HTR-8/SVneo (cell line): ENCODE measurements at places on chromosomes 7 and 10.

DNA sequence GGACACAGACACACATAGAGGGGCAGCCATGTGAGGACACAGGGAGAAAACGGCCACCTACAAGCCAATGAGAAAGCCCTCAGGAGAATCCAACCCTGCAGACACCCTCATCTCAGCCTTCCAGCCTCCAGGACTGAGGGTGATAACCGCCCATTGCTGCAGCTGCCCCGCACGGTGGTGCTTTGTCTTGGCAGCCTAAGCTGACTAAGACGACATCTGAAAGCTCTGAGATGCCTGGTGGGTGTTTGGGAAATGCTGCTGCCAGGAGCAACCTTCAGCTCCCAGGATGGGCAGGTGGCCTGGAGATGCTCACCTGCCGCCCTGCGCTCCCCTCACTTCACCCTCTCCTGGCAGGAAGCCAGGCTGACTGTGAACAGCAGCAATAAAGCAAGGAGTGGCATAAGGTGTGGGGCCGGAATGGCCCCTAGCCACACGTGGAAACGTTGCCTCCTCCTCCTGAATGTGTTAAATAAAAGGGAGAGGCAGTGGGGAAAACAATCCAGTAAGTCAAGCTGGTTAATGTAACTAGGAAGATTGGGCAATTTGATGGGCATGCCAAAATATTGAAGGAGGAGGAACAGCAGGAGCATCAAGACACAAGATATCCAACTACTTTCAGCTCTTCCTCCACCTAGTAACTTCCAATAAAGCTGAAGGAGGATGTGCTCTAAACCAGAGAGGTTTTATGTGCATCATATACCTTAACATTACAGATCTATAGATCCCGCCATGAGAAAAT, 121.5 kb downstream of the TNS3 start:
- DNase-seq: no peak

- DNase-seq: no peak
These were observed 76.5 kb downstream of the ADCY1 start for GRCh38 chr7:45650404-45651394.

GRCh38 chr7:151895008-151895630, 18.2 kb upstream of the PRKAG2 start:
- DNase-seq: no peak

- no peak for DNase-seq
These were observed 69.2 kb downstream of the PHYHIPL start for GRCh38 chr10:59245686-59246085.

- DNase-seq: no peak
These were observed 50.9 kb downstream of the SND1 start for GRCh38 chr7:127702938-127703337.

DNA sequence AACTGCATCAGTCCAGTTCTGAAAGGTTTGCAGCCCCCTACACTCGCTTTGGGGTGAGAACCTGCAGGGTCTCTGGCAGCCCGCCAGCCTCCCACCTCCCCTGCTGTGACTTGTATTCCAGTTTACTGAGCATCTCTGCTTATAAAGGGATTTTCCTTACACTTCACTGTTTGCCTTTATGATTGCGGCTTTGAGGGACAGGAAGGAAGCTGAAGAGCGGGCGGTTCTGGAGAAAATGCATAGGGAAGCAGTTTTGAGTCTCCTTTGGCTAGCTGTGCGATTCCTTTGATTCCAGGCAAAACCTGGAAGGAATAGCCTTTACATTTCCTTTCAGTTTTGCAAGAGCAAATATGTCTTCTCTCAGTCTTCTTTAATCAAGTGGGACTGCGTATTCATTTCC, 65.0 kb upstream of the TRIM8 start:
- no peak for DNase-seq

DNA sequence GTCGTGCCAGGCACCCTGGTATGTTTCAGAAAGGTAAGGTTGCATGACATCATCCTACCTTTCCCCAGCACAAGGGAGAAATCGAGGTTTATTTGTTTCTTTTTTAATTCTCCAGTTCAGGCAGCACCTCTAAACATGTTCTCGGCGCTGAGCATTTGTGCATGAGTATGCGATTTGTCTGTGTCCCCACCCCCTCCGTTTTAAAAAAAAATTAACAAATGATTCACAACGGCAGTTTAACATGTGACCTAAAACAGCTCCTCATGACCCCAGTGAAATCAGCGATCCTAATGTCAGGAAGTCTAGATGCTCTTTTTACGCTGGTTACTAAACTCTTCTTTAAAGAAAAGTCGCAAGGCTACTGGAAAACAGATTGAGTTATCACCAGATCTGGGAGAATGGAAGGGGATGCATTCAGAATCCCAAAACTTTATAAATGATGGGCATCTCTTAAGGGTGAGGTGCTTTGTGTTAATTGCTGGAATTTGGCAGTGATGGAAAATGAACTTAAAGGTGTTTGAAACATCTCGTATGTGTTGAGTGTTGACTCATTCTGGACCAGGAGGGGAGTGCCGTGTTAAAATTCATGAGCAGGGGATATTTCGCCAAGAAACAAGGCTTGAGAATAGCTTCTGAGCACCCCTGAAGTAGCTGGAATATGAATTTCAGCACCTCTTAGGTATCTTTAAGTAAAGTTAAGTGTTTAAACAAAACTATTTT, 106.8 kb upstream of the PDCD4 start:
- no peak for DNase-seq

GRCh38 chr10:132419538-132420468, 22.8 kb downstream of the PWWP2B start:
- DNase-seq: no peak

- DNase-seq: no peak
These were observed 30.3 kb upstream of the SUN1 start for GRCh38 chr7:801940-802381.

- no peak for DNase-seq
These were observed 239.2 kb upstream of the PRKCQ start for GRCh38 chr10:6819301-6819700.

- no peak for DNase-seq
These were observed 16.3 kb downstream of the CYP3A4 start for GRCh38 chr7:99767662-99768061.

GRCh38 chr7:92276460-92276864, 30.7 kb downstream of the ANKIB1 start:
- no peak for DNase-seq

DNA sequence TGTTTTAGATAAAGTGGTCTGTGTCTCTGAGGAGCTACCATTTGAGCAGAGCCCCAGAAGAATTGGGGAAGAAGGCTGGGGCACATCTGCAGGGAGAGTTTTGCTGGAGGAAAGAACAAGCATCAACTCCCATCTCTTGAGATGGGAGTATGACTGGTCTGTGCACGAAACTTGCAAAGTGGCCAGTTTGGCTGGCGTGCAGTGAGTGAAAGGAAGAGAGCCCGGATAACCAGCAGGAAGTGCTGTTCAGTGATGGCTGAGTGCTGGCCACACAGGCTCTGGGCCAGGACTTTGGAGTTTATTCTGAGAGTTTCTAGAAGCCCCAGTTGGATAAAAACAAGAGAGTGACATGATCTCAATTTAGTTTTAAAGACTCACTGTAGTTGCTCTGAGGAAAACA, 34.4 kb upstream of the SVIL start:
- no peak for DNase-seq

- no peak for DNase-seq
These were observed 139.3 kb downstream of the FRMD4A start for GRCh38 chr10:14191407-14191806.

DNA sequence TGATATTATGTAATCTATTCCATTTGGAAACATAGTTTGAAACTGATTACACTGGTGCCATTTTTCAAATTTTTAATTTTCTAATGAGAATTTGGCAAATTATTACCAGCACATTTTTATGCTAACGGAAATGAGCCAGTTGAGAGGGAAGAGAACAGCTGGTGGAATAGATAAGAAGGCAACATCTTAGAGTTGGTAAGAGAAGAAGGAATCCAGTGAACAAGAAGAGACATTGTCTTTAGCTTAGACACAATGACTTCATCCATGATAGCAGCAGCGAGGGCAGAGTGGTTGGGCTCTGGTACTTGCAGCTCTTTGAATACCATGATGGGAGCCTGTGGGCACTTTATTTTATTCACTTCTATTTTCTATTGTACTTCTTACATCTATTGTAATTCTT, 89.6 kb downstream of the CHRM2 start:
- no peak for DNase-seq

GRCh38 chr7:130087364-130087763, 17.0 kb downstream of the KLHDC10 start:
- no peak for DNase-seq

- DNase-seq: peak; percentile 12
These were observed 171.5 kb upstream of the SP4 start for GRCh38 chr7:21256310-21256877.

DNA sequence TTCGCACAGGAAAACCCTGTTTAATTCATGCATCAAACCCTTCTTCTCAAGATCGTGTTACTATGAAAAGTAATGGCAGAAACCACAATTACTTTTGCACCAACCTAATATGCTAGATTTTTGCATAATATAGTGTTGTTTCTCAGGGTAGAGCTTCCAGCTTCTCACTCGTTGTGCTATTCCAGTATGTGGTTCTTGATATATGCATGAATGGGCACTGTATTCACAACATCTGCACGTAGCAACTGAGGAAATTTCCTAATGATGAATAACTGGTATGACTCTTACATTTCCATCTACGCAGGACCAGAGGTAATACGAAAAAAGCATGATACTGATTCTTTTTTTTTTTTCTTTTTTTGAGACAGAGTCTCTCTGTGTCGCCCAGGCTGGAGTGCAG, 326.6 kb upstream of the GALNT17 start:
- no peak for DNase-seq

DNA sequence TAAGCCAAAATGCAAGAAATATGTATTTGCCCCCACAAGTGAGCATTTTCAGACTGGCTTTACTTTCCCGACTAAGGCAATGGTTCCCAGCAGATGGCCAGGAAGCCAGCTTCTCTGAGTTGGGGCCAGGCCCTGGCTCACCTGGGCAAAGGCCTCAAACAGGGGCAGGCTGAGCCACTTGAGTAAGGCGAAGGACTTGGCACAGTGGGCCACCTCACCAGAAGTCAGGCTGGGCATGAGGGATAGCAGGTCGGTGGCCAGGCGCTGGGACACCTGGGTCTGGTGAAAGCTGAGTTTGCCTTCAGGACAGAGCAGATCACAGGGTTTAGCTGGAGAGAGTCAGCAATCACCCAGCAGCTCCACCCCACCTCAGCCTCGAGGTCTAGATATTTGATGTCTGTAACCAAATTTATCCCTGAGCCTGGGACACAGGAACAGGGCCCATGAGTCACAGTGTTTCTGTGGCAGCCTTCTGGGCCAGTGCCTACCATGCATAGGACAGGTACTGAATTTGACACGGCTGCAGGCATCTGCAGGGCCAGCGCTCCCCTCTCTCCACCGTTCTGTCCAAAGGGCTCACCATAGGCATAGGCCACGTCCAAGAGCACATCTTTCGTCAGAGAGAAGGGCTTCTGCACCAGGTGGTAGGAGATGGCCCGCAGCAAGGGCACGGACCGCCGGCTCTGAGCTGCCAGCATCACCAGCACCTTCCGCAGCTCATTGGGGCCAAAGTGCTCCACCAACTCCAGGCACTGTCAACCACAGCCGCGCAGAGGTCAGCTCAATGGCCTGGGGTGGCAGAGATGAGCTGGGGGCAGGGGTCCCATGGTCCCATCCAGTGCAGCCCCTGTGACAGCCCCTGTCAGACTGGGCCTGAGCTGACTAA, 7.3 kb downstream of the TBRG4 start:
- DNase-seq: no peak

DNA sequence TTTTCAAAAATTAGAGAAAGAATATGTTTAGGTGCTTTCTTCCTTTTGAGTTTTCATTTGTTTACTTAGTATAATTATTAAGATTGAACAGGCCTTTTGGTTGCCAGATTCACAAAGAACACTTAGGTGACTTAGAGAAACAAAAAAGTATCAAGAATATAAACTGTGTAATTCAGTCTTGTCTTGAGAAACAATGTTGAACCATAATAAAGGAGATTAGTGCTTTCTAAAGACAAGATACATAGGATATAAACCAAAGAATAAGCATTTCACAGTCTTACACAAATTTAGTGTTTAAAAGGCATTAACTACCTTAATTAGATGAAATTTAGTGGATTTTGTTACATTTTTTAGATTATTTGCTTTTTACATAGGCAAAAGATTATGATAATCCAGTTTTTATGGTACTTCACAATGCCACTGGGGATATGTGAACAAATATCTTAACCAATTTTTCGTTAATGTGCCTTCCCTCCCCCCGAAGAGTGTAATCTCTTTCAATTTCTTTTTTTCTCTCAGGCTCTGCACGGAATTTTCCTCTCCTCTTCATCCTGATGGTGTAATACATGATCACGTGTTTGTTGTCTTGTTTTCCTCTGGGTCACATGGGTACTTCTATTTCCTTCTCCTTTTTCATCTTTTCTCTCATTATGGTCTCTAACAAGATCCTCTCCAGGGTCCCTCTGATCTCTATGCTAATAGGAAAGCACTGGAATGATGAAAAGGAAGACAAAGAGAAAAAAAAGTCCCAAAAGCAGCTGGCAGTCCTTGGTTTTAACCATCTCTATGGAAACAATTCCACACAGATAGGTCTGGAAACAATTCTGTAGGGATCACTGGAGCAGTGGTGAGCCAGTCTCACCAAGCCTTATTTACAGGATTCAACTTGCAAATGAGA, 3.7 kb upstream of the HNRNPH3 start:
- DNase-seq: peak; percentile 20

DNA sequence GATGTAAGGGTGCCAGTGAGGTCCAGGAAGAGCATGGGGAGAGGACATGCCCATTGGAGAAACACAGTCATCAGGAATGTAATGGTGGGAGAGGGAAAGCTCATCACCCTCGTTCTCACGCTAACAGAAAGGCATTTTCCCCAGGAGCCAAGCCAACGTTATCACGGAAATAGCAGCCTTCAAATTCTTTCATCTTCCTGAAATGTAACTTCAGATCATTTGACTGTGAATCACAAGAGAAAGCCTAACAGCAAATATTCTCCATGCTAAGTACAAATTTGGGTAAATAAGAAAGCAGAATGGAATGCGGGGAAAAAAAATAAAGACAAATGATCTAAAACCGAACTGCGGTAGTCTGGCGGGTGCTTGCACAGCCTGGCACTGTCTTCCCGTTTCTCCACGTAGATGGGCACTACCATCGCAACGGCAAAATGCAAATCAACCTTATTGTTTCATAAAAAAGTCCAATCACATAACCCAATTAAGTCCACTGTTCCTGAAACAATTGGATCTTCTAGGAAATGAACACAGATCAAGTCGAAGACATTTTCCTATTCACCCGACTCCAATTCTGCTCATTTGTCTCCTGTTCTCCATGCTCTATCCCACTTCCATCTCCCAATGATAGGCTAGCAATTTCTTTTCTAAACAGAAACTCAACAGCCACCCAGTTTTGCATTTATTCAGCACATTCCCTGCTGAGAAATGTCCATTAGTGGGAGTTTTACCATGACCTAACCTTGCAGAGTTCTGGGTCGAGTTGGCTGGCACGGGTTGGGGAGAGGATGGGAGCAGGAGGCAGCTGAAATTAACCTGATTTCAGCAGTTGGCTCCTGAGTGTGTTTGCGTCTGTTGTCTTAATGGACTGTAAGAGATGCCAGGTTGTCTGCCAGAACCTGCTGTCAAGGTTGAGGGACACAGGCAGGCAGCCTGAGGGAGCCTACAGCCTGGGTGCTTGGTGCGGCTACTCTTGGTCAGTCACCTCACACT, 74.6 kb upstream of the FRMD4A start:
- peak; percentile 47 for DNase-seq

- DNase-seq: no peak
These were observed 19.4 kb downstream of the ZMIZ2 start for GRCh38 chr7:44767912-44768627.

- no peak for DNase-seq
These were observed 66.8 kb downstream of the SRPK2 start for GRCh38 chr7:105321754-105322455.
